Bone marrow (tissue), 2 donors: ENCODE measurements at places on chromosomes 3 and 15.
A peak's percentile ranks its signal among the peaks of the same experiment; 100 is the strongest.

DNA sequence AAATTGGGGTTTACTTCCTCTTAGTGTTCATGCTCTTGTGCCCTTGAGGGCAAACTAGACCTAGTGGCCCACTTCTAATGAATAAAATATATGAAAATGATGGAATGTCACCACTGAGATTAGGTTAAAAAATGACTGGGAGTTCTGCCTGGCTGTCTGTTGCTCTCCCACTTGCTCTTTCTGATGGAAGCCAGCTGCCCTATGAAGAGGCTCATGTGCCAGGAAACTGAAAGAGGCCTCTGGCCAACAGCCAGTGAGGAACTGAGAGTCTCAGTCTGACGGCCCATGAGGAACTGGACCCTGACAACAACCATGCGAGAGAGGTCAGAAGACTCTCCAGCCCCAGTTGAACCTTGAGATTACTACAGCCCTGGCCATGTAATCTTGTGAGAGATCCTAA, 107.1 kb upstream of the FHIT start:
- no peak for DNase-seq

DNA sequence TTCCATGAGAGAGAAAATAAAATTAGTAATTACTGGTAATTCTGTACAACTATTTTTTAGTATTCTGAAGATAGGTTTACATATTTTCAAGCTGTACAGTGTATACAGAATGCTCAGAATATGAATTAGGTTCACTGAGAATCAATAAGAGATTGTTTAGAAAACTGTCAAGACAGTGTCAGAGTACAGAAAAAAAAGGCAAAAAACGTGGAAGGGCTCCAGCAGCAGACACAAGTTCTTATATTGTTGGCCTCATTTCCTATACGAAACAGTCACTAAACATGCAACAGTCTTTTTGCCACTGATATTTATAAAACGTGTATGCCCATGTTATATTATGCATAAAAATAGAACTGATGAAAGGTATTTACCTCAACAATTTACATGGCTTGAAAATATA, 103.9 kb downstream of the ISL2 start:
- DNase-seq: no peak

- no peak for DNase-seq
Measured at GRCh38 chr15:51496246-51496645, 126.3 kb downstream of the DMXL2 start.

DNA sequence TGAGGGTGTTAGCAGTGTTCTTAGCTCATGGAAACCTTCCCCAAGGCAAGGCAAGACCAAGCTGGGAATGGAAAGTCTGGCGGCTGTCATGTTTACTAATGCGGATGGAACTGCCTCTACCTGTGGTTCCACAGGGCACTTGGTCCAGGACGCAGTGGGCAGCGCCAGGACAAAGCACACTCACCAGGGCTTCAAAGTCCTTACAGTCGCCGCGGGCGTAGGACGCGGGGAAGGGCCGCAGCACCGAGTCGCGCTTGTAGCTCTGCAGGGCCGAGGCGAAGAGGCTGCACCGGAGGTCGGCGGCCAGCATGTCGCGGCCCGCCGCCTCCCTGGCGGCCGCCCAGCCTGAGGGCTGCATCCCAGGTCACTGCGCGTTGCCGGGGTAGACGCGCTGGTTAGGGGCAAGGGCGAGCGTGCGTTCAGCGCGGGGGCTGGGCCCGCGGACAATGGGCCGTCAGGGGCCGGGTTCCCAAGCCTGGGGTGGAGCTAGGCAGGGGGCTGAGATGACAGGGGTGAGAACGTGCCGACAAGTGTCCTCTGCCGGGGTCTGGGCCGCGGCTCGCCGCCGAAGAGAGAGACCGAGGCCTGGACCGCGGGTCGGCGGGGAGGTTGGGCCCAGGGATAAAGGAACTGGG, 497 bp downstream of the PARP16 start:
- DNase-seq: peak; percentile 32

DNA sequence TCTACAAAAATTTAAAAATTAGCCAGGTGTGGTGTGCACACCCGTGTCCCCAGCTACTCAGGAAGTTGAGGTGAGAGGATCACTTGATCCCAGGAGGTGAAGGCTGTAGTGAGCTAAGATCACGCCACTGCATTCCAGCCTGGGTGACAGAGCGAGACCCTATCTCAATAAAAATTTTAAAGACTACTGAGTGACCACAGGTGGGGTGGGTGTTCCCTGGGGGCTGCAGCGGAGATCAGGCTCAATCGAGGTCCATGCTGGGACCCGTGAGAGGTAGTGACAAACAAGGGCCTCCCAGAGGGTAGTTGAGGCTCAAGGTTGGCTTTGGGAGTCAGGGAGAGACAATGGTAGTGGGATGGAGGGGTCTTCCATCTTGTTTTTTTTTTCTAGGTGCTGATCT, 38.9 kb upstream of the LIMD1 start:
- no peak for DNase-seq

- no peak for DNase-seq
Measured at GRCh38 chr3:172034786-172035685, 4.3 kb upstream of the FNDC3B start.

DNA sequence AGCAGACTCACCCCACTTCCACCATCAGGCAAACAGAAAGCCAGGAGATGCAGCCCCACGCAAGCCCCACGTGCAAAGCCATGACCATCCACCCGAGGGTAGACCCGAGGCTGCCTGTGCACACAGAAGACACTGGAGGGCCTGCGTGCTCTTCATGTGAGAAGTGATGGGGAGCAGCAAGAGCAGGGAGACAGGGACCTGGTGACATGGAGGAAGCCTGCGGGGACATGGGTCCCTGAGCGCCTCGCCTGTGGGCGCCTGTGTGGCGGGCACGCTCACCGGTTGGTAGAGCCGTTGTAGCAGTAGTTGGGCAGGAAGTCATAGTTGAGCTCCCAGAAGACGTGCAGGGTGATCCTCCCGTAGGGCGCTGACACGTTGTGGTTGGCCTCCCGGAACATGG, 65.0 kb downstream of the NIPA2 start:
- no peak for DNase-seq

- no peak for DNase-seq
Measured at GRCh38 chr3:102034639-102035451, 185.5 kb downstream of the NFKBIZ start.

DNA sequence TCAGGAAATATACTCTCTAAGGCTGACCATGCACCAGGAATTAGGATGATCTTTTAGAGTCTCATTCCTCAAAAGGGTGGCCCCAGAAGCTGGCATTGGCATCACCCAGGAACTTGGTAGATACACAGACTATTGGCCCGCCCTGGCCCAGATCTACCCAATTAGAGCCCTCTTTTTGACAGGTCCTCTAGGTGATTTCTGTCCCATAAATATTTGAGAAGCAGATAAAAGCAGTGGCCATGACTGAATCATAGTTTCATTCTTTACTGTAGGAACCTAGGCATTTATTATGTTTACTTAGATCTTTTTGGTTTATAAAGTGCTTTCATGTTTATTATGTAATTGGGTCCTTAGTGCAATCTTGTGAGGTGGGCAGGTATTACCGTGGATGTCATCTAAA, 7.6 kb downstream of the TLNRD1 start:
- no peak for DNase-seq

GRCh38 chr3:71129611-71130431, 453.7 kb downstream of the FOXP1 start:
- no peak for DNase-seq

- DNase-seq: peak; percentile 92
Measured at GRCh38 chr15:94287794-94288246, 56.5 kb downstream of the MCTP2 start.

DNA sequence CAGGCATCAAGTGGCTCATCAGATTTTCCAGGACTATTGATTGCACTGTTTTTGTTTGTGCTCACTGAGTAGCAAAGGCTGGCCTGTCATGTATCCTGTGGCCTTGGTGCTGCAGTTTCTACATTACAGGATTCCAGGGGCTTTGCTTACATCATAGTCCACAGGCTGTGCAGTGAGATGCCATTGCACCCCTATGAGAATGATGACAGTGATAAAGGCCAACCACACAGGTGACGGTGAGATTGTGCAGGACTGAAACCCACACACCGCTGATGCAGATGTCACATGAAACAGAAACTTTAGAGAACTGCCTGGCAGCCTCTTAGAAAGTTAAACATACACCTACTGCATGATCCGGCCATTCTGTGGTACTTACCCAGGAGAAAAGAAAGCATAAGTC, 195.0 kb upstream of the UBE3A start:
- no peak for DNase-seq

- DNase-seq: no peak
Measured at GRCh38 chr15:67267951-67268941, 13.7 kb downstream of the IQCH start.
